ENCODE measurements at places on chromosomes 1 and 21.
A peak's percentile ranks its signal among the peaks of the same experiment; 100 is the strongest.

- DNase-seq, result no peak
Observed at GRCh38 chr1:219184337-219184736, 10.7 kb downstream of the LYPLAL1 start.

GRCh38 chr1:19330449-19331135, 18.5 kb downstream of the SLC66A1 start:
- DNase-seq, result no peak

GRCh38 chr1:234502785-234503184, 23.8 kb upstream of the TARBP1 start:
- DNase-seq, result no peak

GRCh38 chr1:225146478-225146877, 217.0 kb downstream of the DNAH14 start:
- no peak for DNase-seq

GRCh38 chr1:210104103-210104502, 128.5 kb upstream of the SERTAD4 start:
- no peak for DNase-seq

GRCh38 chr1:85935234-85935633, 221.3 kb downstream of the COL24A1 start:
- DNase-seq, result no peak

GRCh38 chr1:27557596-27558340, 46.2 kb downstream of the AHDC1 start:
- DNase-seq, result no peak

DNA sequence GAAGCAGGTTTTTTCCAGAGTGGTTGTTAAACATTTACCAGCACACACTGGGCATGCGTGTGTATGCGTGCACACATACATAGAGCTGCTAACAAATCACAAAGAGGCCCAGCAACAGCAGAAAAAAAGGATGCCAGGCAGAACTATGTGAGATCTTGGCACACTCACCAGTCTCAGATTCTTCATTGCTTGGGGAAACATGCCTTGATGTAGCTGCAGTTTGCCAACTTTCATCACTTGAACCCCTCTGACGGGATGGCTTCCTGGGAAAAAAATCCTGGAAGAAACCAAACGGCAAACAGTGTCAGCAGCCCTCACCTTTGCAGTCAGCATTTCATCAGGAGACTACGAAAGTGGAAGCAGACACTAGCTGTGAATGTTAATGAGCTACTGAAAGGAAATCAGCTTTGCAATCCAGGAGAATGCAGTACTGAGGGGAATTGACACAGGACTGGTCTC, 609.1 kb downstream of the KIF26B start:
- no peak for DNase-seq

DNA sequence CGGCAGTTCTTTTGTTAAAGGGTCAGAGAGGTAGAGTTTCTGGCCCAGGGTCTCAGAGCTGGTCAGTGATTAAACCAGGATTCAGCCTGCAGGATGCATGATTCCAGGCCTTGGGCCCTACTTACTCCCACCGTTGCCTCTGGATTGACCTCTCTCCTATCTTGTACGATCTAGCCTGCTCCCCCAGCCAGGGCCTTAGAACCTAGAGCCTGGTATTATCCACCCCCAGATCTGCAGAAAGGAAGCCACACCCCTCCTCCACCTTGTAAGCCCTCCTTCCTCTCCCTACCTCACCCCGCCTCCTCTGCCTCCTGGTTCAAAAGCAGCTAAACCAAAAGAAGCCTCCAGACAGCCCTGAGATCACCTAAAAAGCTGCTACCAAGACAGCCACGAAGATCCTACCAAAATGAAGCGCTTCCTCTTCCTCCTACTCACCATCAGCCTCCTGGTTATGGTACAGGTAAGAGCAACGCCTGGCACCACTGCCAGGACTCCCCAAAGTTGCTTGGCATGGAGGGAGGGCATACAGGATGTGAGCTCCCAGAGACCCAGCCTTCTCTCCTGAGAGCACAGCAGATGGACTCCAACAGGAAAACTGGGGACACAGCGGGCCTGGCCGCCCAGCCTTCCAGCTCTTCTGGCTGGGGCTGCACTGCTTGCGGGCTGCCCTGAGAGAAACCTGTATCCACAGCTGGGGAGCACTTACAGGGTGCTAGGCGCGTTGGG, at the start of gene CD52:
Gene CD52, plus strand, starts transcription at position 347 of the 726 bp plus-strand sequence. Its CDS starts 60 bp downstream, at position 407.
- DNase-seq, result peak; percentile 77

All from CD4-positive, alpha-beta T cell treated with Interleukin-15 for 1 hour (primary cell).